Kidney epithelial cell (primary cell): ENCODE measurements at places on chromosomes 12 and 14. TPM values are rescaled to one million over a fixed set of nuclear protein-coding genes. Genes with fewer than 3 reads are reported as not detected.

SYCP3 gene
- total RNA-seq, result 0.07 TPM in 1 of 2 replicates, not detected in the other

HOTAIR gene
- total RNA-seq, result 0.46 and 0.55 TPM in 2 replicates

SLC6A15 gene
- total RNA-seq, result 14.9 and 15.9 TPM in 2 replicates

SLC8B1 gene
- 40.2 and 41.1 TPM in 2 replicates for total RNA-seq

ERG28 gene
- total RNA-seq, result 14.8 and 16.2 TPM in 2 replicates

MORN3 gene
- total RNA-seq, result 0.89 and 1.3 TPM in 2 replicates

RBMS2 gene
- 37.2 and 42.4 TPM in 2 replicates for total RNA-seq

AGAP2 gene
- total RNA-seq, result under 0.01 TPM in 1 of 2 replicates, not detected in the other

IFNG-AS1 gene
- total RNA-seq, result not detected in 2 replicates

HNF1A gene
- 0.25 and 0.89 TPM in 2 replicates for total RNA-seq

MDGA2 gene
- total RNA-seq, result 0.62 and 0.75 TPM in 2 replicates

DNAH10 gene
- under 0.01 and 0.04 TPM in 2 replicates for total RNA-seq

MYO1H gene
- not detected in 2 replicates for total RNA-seq

AKAP3 gene
- total RNA-seq, result 4.0 and 6.6 TPM in 2 replicates

VEZT gene
- total RNA-seq, result 82.6 and 82.7 TPM in 2 replicates

KRT72 gene
- total RNA-seq, result not detected in 2 replicates

FITM1 gene
- total RNA-seq, result not detected in 2 replicates

FAM90A1 gene
- 0.63 and 1.1 TPM in 2 replicates for total RNA-seq

CMTM5 gene
- total RNA-seq, result not detected in 2 replicates

TAC3 gene
- total RNA-seq, result not detected in 2 replicates

INSM2 gene
- total RNA-seq, result not detected in 2 replicates

ETFBKMT gene
- 0.55 and 1.5 TPM in 2 replicates for total RNA-seq

DYNLL1 gene
- total RNA-seq, result 380 and 381 TPM in 2 replicates

LRP1-AS gene
- not detected in 2 replicates for total RNA-seq

RNASE7 gene
- total RNA-seq, result not detected in 2 replicates

NKX2-1 gene
- total RNA-seq, result not detected in 2 replicates

NT5DC3 gene
- 14.3 and 17.0 TPM in 2 replicates for total RNA-seq

DNAJC22 gene
- 1.2 and 1.6 TPM in 2 replicates for total RNA-seq

RXYLT1 gene
- 21.1 and 22.5 TPM in 2 replicates for total RNA-seq

LRTM2 gene
- not detected in 2 replicates for total RNA-seq

SCNN1A gene
- total RNA-seq, result 10.4 and 11.1 TPM in 2 replicates

CAPS2 gene
- 0.89 and 1.5 TPM in 2 replicates for total RNA-seq

PIWIL1 gene
- 0.08 and 0.27 TPM in 2 replicates for total RNA-seq

OTX2 gene
- total RNA-seq, result not detected in 2 replicates
